ENCODE measurements at places on chromosomes 6 and 20.

DNA sequence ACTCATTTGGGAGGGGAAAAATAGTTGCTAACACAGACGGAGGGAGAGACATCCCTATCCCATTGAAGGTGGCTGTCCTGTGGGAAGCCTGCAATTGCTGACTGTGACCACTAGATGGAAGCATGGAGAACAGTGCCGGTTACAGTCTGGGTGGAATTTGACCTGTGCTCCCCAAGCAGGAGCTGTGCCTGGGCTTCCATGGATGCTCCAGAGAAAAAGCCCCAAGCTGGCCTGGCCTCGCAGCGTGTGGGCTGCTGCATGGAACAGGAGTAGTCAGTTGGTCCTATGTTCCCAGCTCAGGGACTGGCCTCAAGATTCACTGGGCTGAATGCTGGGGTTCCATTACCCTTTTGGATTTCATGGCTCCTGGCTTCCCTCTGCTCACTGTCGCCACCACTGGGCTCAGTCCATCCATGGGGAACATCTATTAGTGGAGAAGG, 116.3 kb upstream of the CHD6 start:
- peak; percentile 31 for DNase-seq

DNA sequence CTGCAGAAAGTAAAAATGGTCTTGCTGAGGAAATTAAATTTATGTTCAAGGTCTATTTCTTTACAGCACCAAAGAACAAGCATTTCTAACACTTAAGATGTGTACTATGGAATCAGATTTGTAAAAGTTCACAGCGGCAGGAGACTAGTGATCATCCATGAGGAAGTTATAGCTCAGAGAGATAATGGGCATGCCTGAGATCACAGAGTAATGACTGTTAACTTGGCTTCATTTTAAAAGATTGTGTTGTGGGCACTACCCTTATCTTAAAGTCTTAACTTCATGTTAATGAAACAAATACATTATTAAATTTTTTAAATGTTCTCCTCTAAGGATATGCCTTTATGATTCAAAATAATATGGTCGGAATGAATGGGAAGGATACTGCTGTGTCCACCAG, 168.6 kb downstream of the GMPR start:
- DNase-seq = no peak

GRCh38 chr20:48025661-48026060, 240.4 kb upstream of the SULF2 start:
- no peak for DNase-seq

DNA sequence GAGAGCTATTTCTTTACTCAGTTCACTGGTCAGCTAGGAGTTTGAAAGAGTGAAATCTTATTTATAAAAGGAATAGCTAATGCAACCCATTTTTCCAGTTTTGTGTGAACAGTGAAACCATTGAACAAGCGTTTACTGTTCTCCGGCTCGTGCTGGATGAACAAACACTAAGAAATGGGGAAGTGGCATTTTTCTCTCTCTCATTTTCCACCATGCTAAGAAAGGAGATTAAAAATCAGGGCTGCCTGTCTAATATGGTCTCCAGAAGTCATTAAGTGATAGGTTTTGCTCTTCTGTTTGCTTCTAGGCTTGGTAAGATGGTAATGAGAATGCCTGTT, 774 bp upstream of the SFT2D1 start:
- no peak for DNase-seq

Measured in hematopoietic multipotent progenitor cell treated with erythropoietin and hydrocortisone succinate and interleukin-3 and kit ligand, for 17 days (in vitro differentiated cells).